ENCODE measurements at places on chromosomes 2 and 18.

GRCh38 chr2:205720451-205720902 is 38.2 kb downstream of the NRP2 start:
- peak; percentile 74 for DNase-seq

- DNase-seq: no peak
Measured at GRCh38 chr2:96097441-96097840, 18.9 kb downstream of the ADRA2B start.

DNA sequence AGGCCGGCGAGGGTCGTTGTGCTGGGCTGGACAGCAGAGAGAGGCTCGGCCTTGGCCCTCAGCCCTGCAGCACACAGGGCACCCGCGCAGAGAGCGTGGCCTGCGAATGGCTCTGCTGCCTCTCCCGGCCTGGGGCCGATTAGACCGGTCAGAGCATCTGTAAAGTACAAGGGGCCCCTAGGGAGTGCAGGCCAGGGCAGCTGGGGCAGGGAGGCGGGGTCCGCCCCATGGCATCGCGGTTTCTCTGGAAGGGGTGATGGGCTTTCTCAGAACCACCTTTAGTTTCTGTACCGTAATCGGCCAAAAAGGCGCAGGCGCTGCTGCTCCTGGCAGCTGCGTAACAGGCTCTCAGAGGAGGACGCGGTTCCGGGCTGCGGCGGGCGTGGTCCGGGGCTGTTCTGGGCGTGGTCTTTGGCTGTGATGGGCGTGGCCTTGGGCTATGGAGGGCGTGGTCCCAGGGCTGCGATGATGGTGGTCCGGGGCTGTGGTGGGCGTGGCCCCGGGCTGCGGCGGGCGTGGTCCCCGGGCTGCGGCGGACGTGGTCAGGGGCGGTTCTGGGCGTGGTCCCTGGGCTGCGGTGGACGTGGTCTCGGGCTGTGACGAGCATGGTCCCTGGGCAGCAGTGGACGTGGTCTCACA is 1.5 kb upstream of the GPR148 start:
- DNase-seq: peak; percentile 75

GRCh38 chr2:26847307-26847654 is 651 bp upstream of the DPYSL5 start:
- DNase-seq: peak; percentile 2

GRCh38 chr2:203586696-203587095 is 51.6 kb upstream of the RAPH1 start:
- no peak for DNase-seq

DNA sequence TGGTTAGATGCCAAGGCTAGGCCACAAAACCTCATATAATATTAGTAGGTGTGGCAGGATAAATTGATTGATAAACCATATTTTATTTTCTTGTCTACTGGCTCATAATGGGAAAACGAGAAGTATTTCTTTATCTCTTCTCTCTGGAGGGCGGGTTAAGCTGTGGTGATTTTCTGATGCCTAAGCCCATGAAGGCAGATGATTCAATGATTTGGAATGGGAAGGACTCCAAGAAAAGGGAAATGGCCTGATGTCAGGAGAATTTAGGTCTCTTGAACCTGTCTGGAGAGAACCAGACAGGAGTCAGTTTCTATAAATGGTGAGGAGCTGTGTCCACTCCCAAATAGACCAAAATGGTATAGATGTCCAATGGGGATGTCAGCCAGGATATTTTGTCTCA is 18.7 kb upstream of the MAP4K3 start:
- DNase-seq: no peak

GRCh38 chr2:228140934-228141528 is 40.5 kb downstream of the SPHKAP start:
- DNase-seq: no peak

DNA sequence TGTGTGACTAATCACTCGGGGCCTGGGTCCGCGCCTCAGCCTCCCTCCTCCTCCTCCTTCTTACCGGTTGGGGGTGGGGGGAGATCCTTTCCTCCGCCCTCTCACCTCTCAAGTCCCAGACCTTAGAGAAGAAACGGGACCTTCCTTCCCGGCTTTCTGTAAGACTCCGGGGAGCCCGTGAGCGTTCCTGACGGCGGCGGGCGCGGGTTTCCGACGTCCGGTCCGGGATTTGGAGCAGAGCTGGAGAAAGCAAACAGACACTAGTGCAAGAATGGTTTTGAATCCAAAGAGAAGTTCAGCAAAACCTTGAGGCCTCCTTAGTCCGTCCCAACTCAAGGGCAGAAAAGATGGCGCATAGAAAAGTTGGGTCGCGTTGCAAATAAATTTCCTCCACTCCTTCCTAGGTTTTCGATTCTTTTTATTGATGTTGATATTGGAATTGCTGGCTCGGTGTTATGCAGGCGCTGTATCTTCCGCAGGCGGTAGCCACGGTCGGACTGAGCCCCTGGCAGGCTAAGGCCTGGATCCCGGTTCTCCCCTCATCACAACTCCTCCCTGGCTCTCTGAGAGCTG is 2.0 kb downstream of the DLX1 start:
- DNase-seq: peak; percentile 34

DNA sequence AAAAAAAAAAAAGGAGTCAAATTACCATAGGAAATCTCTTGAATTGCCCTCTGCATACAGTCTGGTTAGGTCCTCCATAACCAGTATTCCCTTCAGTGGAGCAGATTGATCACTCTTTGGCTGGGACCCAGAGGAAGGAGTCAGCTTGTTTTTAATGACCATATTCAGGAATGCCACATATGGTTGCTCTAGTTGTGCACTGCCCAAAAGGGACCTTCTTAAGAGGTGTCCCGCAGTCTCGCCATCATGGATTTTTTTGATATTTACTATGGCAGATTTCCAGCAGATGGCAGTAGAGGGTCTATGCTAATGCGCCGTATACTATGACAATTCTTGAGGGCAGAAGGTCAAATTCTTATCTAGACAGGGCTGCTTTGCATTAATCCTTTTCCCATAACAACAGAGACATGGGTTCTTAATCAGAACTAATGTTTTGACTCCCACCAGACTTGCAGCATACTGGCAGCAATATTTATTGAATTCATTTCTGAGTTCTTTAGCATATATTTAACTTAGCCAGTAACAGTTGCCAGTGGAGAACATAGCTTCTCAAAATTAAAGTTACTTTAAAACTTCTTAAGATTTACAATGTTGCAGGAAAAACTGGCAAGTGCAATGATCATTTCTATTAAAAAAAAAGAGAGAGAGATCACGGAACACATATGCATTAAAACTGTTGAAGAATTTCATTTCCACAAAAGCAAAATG is 31.8 kb upstream of the INPP4A start:
- DNase-seq: peak; percentile 60

- peak; percentile 23 for DNase-seq
Measured at GRCh38 chr2:71934595-71935261, 212.9 kb downstream of the CYP26B1 start.

GRCh38 chr2:201628545-201628944 is 14.8 kb downstream of the TMEM237 start:
- DNase-seq: no peak

DNA sequence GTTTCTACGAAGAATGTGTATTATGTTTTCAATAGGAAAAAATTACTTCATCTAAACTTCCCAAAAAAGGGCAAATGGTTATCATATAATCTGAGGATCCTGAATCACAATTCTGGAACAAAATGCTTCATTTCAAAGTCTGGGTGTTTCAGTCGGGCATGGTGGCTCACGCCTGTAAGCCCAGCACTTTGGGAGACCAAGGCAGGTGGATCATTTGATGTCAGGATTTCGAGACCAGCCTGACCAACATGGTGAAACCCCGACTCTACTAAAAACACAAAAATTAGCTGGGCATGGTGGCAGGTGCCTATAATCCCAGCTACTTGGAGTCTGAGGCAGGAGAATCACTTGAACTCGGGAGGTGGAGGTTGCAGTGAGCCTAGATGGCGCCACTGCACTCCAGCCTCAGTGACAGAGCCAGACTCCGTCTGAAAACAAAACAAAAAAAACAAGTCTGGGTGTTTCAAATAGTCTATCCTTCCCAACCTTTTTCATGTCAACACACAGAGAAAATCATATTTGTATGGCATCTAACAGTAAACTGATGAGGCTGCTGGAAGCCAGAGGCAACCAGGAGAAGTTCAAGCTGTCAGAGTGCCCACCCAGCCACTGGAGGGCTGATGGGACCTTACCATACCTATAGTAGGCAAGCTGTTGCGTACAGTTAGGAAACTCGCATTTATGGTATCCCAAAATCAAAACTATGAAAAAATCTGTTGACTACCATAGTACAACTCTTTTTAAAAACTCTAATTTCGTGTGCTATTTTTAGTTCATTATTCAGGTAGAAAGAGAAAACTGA is 14.6 kb downstream of the NBAS start:
- DNase-seq: no peak

DNA sequence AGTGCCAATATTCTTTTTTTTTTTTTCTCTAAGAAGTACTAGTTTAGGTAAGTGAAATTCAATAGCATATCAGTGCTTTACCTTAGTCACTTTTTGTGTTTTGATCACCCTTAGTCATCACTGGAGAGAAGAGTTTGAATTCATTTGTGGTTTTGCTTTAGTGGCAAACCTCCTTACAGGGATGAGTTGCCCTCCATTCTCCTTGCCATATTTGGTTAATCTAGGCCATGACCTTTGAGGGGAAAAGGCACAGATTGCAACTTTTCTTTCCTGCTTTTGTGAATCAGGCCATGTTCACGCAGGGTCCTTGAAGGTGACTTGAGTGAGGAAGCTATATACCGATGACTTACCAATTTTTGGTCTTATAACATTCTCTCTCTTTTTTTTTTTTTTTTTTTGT is 34.4 kb downstream of the PLEKHA3 start:
- no peak for DNase-seq

DNA sequence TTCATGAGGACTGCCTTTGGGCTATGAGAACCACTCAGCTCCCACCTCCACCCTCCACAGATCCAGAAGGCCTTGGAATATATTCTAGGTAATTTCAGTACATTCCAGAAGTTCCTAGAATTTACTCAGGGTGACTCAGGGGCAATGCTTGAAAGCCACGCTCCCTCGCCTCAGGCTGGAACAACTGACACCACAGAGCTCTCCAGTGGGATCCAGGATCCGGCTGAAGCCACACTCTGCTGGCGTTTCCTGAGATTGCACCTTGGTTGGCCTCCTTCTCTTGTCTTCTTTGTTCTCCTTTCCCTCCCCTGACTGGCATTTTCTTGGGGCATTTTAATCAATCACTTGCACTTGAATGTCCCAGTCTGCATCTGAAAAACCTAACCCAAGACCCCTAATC is 92.6 kb upstream of the KCNE4 start:
- DNase-seq: no peak

GRCh38 chr2:156908825-156909224 is 348.7 kb upstream of the GALNT5 start:
- DNase-seq: no peak

DNA sequence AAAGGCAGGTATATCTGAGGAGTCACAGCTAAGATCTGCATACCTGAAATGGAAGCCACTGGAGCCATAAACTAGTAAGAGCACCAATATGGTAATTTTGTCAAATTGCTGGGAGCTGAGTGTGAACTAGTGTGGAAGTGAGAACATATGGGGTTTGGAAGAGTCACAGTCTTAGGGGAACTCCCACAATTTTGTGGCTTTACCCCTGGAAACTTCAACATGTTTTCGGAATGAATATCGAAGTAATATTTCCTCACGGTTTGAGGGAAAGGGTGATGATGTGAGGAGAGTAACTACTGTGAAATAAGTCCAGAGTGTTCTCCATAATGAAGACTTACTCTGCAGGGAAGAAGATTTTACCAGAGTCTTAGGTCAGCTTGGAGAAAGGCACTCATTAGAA is 565.9 kb downstream of the RIT2 start:
- DNase-seq: no peak

DNA sequence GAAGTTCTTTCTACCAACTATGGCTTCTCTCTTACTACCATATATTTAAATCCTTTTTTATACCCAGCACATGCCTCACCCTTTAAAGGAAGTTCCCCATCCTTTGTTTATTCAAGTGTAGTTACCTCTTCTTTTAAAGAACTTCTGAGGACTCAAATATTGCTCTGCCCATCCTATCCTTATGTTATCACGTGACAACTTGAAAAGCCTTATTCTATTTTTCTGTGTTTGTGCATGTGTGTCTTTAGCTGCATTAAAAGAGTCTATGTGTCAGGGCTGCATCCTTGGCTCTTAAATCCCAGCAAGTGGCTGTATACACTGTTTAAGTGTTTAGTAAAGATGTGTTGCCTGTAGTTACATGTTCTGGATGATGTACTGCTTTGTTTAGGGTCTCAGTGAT is 22.5 kb downstream of the FSHR start:
- no peak for DNase-seq

DNA sequence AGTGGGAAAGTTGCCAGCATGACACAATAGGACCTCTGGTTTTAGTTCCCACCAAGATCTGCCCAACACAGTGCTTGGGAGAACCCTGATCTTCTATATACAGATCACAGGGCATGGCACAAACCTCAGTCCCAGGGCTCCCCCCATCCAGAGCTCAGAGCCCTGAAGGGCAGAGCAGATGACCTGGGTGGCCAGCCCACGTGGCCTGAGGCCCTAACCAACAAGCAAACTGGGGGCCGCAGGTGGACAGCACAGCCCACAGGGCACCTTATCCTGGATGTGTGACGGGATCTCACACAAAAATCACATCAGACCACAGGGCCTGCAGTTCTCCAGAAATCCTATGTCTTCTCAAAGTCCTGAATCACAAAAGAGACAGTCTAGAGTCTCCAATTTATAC is 34.7 kb downstream of the CRACDL start:
- no peak for DNase-seq

DNA sequence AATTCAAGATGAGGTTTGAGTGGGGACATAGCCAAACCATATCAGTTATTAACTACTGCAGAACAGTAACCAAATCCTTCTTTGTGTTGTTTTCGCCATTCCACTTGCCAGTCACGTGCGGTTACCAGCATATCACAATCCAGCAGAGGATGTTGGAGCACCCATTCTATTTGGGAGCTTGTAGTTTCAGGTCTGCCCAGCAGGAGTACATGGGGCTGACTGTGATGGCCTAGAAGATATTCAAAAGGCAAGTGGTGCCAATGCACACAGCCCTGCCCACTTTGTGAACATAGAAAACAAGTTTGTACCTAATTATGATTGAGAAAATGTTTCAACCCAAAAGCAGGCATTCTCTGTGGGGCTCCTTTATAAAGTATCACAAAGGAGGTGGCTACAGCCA is 57.0 kb downstream of the ZNF519 start:
- no peak for DNase-seq

DNA sequence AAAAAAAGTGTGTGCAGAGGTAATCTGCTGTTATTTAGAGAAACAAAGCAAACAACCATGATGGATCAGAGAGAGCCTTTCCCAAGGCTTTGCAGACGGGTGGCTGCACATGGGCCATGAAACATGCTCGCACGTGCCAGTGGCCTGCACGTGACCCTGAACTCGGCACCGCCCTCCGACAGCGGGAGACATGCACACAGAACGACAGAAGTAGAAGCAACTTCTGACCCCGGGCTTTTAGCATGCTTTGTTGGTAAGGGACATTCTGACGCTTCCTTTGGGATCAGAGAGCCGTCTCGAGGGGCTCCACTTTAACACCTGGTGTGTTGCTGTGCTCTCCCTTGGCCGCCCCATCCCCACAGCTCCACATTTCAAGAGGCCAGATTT is 112.5 kb downstream of the KCNF1 start:
- peak; percentile 87 for DNase-seq

GRCh38 chr2:8264981-8265380 is 416.9 kb upstream of the ID2 start:
- no peak for DNase-seq

GRCh38 chr2:36579297-36579664 is 18.7 kb downstream of the FEZ2 start:
- no peak for DNase-seq

All from lung (tissue), 17 donors.